ENCODE measurements at places on chromosomes 11 and 22.

DNA sequence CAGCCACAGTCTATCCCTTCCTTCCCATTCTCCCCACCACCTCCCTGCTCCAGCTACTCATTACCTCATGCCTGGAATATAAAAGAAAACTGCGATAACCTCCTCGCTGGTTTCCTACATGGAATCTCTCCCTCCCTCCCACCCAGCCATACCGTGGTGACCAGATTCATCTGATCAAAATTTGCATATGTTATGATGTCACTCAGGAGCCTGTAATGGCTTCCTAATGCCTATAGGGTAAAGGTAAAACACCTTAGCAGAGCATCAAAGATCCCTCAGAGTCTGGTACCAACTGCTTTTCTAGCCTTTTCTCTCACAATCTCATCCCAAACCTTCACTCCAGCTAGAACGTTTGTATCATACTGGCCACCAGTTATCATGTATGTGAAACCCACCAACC lies 19.6 kb downstream of the RTN4RL2 start:
- DNase-seq: no peak

DNA sequence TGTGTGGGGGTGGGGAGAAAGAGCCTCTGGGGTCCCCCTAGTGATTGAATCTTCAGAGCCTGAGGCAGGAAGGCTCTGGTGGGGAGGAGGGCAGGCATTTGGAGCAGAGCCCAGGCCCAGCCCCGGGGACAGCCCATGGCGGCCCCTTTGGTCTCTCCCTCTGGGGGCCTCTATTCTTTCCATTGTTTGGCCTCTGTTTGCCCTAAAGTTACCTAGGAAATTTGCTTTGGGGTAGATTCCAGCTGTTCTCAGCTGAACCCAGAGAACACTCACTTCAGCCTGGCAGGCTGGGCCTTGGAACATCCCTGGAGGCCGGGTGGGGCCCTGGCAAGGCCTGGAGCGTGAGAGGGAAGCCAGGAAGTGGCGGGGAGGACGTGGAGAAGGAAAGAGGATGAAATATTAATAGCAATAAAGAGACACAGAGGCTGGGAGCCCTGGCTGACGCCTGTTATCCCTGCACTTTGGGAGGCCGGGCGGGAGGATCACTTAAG lies 22.9 kb upstream of the A4GALT start:
- DNase-seq: no peak

- no peak for DNase-seq
These were observed 1.1 kb downstream of the EXT2 start for GRCh38 chr11:44096360-44097185.

DNA sequence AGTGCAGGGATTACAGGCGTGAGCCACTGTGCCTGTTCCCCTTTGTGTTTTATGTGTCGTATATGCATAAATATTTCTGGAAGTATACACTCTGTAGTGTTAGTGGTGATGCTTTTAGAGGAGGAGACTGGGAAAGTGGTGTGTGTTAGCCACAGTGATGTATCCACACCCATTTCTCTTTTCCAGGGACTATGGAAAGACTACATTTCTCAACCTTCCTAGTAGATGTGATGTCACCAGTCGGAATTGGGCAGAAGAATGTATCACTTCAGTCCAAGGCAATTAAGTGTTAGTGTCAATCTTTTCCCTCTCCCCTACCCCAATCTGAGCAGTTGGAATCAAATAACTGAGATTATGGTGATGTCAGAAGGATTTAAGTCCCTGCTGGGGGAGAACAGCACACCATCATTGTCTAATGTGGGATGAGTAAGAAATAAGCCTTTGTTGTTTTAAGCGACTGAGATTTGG lies 5.8 kb upstream of the ATG16L2 start:
- DNase-seq: no peak
